8988T (cell line): ENCODE measurements at places on chromosomes 5 and 9.

DNA sequence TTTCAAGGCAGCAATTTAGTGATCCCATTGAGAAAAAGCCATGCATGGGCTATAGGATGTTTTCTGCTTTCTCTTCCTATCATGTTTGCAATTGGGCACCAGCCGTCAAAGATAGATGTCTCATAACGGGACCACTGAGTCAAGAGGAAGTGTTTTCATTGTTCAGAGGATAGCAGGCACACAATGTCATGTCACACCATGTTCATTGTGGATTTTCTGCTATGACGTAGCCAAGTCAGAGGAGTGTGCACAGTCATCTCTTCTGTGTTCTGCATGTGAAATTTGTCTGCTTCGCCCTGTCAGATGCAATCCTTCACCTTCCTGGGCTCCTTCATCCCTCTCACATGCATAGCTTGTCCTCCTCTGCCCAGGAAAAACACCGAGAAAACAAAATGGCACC, 106.0 kb downstream of the CD180 start:
- DNase-seq: no peak

GRCh38 chr9:37760416-37761161, 7.0 kb downstream of the TRMT10B start:
- DNase-seq: no peak

- DNase-seq: no peak
These were observed 732 bp downstream of the MARCHF11 start for GRCh38 chr5:16178745-16179372.

- no peak for DNase-seq
These were observed 69.6 kb downstream of the PDE8B start for GRCh38 chr5:77280036-77280435.

GRCh38 chr5:134642931-134643530, 5.6 kb upstream of the SEC24A start:
- DNase-seq: no peak

DNA sequence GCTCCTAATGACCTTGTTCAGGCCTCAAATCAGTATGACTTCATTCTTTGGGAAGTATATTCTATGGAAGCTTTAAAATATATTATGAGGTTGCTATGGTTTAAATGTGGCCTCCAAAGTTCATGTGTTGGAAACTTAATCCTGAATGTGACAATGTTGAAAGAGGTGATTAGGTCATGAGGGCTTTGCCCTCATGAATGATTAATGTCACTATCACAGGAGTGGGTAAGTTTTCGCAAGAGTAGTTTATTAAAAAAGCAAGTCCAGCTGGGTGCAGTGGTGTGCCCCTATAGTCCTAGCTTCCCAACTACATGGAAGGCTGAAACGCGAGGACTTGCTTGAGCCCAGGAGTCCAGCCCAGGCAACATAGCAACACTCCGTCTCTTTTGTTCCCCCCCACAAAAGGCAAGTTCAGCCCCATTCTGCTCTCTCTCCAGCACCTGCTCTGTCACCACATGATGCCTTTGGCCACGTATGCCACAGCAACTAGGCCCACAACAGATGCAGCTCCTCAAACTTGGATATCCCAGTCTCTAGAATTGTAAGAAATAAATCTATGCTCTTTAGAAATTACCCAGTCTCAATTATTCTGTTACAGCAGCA, 105.3 kb downstream of the SIL1 start:
- no peak for DNase-seq

- no peak for DNase-seq
These were observed 2.6 kb upstream of the MSX2 start for GRCh38 chr5:174721530-174722432.

DNA sequence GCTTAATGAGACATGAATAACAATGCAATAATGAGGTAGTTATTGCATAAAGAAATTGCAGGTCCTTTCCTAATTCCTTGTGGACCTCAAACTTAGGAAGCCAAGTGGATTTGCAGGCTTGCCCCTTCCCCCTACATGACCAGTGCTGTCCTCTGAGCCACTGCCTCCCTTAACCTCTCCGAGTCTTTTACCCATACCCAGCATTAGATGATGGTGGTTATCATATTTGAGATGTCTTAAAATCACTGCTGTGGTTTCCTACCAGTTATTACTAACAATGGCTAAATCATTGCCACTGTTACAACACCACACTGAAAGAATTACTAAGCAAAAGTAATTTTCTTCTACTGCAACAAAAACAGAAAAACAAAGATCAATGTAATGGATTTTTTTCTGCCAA, 170.8 kb downstream of the EDIL3 start:
- no peak for DNase-seq

DNA sequence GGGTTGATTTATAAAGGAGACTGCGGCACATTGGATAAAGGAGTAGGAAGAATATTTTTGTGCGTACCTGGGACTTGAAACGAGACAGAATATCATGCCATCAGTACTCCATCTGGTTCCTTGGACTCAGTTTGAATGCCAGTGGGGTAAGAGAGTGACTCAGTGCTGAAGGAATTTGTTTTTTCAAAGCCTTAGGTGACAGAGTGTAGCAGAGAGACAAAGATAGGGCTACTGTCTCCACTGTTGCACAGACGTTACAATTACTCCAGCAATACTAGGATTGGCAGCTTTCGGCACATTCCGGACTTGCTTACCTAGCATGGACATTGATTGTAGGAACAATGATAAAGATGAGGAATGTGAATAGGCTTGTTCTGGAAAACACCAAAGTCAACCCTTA, 250.7 kb downstream of the KCTD16 start:
- DNase-seq: no peak

DNA sequence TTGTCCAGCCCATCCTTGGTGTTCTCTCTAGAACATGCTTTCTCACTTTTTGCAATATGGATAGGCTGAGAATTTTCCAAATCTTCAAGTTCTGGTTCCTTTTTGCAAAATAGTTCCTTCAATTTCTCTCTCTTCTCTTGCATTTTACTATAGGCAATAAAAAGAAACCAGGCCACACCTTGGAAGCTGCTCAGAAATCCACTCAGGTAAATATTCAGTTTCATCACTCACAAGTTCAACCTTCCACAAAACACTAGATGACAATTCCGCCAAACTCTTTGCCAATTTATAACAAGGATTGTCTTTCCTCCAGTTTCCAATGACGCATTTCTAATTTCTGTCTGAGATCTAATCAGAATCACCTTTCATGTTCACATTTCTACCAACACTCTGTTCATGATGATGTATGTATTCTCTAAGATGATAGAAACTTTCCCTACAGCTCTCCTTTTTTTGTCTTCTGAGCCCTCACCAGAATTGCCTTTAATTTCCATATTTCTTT, 204.2 kb upstream of the PIK3R1 start:
- DNase-seq: no peak

DNA sequence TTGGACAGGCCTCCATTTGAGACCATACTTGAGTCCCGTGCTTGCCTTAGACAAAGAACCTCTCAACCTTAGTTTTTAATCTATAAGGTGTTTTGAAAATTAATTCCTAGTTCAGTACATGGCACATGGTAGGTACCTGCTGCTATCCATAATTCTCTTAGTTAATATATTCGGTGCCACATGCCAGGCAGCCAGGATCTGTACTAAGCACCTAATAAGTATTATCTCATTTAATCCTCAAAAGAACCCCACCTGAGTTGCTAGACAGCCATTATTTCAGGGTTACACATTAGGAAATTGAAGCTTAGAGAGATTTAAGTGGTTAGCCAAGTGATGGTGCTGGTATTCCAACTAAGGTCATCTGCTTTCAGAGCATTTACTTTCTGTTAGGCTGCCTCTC, 29.9 kb downstream of the NSD1 start:
- DNase-seq: no peak

GRCh38 chr5:73674669-73675004, 48.6 kb downstream of the ARHGEF28 start:
- no peak for DNase-seq

GRCh38 chr5:172508471-172509404, 54.4 kb upstream of the SH3PXD2B start:
- DNase-seq: no peak

GRCh38 chr5:169828385-169828784, 151.9 kb downstream of the INSYN2B start:
- DNase-seq: no peak

- no peak for DNase-seq
These were observed 313.3 kb downstream of the EBF1 start for GRCh38 chr5:158786390-158786789.

GRCh38 chr5:131008329-131008728, 156.7 kb downstream of the HINT1 start:
- no peak for DNase-seq

- no peak for DNase-seq
These were observed 5.8 kb upstream of the CCNH start for GRCh38 chr5:87418506-87418905.

DNA sequence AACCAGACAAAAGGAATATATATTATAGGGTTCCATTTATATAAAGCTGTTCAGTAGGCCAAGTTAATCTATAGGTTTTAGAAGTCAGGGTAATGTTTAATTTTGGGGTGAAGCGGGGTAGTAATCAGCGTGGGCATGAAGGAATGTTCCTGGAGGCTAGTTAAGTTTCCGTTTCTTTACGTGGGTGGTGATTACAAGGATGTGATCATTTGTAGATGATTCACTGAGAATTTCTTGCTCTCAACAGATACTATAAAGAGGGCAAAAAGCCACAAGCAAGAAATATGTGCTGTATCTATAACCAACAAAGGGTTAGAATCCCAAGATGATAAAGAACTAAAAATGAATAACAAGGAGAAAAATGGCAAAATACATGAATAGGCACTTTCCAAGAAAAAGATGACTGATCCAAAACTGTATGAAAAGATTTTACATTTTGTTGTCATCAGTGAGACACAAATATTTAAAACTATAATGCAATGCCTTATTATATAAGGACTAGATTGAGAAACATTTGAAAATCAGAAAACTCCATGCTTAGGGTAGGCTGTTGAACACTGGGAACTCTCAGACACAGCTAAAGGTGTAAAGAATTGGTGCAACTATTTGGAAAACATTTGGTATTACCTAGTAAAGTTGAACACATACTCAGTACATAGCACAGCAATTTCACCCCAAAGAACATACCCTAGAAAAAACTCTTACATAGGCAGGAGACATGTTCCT, 224.3 kb upstream of the S1PR3 start:
- DNase-seq: no peak

DNA sequence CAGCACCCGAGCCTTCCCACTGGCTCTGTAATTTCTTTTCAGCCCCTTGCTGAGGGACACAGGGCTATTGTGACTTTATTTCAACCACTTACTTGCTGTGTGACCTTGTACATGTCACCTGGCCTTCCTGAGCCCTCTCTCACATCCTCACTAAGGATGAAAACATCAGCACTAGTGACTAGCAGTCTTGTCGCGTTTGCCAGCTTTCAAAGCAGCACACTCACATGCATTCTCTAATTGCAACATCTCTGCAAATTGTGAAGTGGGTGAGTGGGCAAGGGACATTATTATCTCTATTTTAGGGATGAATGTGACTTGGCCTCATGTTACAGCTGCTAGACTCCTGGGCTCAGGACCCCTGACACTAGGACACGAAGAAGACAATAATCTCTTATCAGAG, 144.5 kb downstream of the SEC61B start:
- no peak for DNase-seq

DNA sequence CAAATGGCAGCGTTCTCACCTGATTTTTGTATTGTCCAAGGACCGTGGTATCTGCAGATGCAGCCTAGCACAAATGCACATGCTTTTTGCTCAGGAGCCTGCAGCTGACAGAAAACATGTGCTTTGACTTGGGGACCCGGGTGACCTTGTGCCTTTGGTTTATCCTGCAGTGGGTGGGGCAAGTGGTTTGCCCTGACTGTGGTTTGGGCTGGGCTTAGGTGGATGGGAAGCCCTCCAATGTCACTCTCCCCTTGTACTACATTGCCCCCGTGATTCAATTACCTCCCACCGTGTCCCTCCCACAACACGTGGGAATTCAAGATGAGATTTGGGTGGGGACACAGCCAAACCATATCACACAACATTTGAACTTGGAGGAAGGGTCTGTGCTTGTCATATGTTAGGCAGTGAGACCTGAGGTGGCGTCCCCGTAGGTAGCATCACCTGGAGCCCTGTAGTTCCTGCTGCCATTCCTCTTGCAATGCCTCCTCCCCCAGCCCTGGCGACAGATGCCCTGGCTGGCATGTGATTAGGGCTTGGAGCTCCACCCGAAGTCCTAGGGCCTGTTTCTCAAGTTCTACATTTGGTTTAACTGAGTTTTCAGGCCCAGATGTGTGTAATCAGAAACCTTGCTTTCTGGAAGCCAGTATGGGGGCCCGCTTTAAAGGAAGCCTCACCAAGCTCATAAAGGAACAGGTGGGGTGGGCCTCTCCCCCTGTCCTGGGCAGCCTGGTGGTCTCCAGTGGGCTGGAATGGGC, 2.1 kb downstream of the ANKRD33B start:
- DNase-seq: no peak

DNA sequence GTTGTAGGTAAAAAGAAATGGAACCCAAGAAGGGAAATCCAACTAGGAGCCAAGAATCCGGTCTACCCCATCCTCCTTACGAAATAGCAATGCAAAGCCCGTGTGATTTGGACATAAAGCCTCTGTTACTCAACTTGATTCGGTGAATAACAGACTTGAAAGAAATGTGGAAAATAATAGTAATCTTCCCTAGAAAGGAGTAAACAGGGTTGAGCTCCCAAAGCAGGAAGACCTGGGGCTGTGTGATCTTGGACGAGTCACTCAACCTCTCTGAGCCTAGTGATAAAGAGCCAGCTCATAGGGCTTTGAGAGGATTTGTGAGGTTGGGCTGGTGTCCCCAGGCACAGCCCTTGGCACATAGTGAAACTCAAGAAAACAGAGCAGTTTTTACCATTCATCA, 42.7 kb upstream of the IL17B start:
- DNase-seq: no peak

DNA sequence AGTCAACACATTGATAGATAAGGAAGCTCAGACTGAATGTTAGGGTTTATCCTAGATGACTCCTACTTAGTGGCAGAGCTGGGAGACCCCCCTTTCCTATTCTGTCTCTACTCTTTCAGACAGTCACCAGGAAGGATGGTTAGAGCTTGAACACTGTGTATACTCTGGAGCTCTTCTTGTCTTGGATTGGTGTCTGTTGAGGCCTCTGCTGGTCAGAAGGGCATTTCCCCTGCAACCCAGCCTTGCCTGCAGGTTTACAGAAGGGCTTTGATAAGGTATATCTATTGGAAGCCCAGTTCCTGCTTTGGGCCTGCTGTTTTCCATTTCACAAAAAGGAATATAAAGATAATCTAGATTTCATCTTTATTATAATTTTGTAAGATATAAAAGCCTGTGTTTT, 71.8 kb downstream of the KDM4C start:
- DNase-seq: no peak
